Urinary bladder (tissue), 4 donors: ENCODE measurements at places on chromosomes 2 and 18.

DNA sequence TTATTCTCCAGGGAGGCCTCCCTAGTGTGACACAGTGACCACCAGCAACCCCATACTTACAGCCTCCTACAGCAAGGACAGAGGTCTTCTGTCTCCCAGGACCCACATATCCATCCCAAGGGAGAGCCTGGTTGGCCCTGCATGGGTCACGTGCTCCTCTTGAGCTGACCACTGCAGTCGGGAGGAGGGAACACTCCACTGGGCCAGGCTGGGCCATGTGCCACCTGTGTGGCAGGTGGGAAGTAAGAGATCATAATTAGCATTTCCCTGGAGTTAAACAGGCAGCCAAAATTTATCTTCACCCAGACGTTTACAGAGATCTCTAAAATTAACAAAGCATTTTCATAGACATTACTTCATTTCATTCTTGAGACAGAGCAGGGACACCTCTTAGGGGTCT lies 33.4 kb upstream of the MLPH start:
- DNase-seq: no peak

GRCh38 chr2:111050701-111051376 lies 69.9 kb upstream of the BCL2L11 start:
- no peak for DNase-seq

DNA sequence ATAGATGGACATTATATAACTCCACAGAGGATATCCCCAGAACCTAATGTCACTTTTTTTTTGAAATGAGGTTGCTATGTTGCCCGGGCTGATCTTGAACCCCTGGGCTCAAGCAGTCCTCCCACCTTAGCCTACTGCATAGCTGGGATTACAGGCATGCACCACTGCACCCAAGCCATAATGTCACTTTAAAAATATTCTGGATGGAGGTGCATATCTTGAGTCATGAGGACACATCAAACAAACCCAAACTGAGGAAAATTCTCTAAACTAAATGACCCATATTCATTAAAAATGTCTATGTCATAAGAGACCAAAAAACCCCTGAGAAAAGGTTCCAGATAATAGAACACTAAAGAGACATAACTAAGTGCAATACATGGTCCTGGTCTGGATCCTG lies 36.3 kb downstream of the OSGEPL1 start:
- no peak for DNase-seq

- DNase-seq: no peak
These were observed 306.9 kb downstream of the PDE11A start for GRCh38 chr2:177765698-177766097.

DNA sequence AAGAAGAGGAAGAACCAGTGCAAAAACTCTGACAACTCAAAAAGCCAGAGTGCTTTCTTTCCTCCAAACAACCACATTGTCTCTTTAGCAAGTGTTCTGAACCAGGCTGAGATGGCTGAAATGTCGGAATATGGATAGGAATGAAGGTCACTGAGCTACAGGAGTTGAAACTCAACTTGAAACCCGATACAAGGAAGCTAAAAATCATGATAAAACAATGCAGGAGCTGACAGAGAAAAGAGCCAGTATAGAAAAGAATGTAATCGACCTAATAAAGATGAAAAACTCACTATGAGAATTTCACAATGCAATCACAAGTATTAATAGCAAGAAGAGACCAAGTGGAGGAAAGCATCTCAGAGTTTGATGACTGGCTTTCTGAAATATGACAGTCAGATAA lies 15.0 kb upstream of the EIF2AK3 start:
- DNase-seq: no peak

- DNase-seq: no peak
These were observed 24.1 kb downstream of the ADNP2 start for GRCh38 chr18:80133124-80133523.

- no peak for DNase-seq
These were observed 110.0 kb downstream of the OSBPL6 start for GRCh38 chr2:178304333-178304732.

DNA sequence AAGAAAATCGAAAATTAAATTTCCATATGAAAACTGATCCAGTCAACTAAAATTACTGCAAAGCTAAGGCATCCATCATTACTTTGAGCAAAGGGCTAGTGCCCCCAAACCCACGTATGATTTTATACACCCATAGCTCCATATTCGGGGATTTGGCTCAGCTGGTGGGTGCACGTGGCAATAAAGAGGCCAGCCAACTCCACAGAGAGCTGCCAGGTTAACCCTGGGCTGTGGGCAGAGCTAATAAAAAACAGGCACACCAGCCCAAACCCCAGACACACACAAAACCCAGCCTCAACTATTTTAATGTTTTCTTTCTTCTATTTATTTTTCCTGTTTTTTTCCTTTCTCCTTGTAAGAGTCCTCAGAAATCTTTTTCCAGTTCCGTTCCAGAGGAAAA lies 151.3 kb upstream of the SOX11 start:
- no peak for DNase-seq

DNA sequence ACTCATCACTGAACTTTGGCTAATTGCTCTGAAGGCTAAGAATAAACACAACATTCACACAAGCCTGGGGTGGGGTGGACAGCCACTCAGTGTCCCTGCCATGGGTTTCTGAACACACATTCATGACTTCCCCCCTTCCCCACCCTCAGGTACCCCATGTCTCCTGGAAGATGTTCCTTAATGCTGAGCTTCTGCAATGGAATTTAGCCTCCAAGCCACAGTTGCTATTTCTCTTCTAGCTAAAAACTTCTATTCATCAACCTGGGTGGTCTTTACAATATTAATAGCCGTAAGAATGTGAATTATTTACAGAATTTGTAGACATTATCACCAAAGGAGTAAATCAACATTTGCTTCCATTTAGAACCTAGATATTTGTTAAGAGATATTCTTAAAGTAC lies 175.1 kb downstream of the ACKR3 start:
- no peak for DNase-seq

GRCh38 chr18:68439642-68440041 lies 275.3 kb downstream of the TMX3 start:
- peak; percentile 25 for DNase-seq

DNA sequence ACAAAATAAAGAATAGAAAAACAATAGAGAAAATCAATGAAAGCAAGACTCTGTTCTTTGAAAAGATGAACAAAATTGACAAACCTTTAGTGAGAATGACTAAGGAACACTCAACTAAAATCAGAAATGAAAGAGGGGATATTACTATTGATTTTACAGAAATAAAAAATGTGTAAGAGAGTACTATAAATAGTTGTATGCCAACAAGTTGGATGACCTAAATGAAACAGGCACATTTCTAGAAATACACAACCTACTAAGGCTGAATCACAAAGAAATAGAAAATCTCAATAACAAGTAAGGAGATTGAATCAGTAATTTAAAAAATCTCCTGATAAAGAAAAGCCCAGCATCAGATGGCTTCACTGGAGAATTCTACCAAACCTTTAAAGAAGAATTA lies 18.4 kb upstream of the MALL start:
- DNase-seq: no peak

GRCh38 chr18:3305354-3305762 lies 43.4 kb downstream of the MYL12B start:
- DNase-seq: no peak

GRCh38 chr2:237392186-237392585 lies 21.8 kb downstream of the COL6A3 start:
- DNase-seq: no peak

GRCh38 chr2:239716536-239717318 lies 308.4 kb downstream of the NDUFA10 start:
- DNase-seq: peak; percentile 13

DNA sequence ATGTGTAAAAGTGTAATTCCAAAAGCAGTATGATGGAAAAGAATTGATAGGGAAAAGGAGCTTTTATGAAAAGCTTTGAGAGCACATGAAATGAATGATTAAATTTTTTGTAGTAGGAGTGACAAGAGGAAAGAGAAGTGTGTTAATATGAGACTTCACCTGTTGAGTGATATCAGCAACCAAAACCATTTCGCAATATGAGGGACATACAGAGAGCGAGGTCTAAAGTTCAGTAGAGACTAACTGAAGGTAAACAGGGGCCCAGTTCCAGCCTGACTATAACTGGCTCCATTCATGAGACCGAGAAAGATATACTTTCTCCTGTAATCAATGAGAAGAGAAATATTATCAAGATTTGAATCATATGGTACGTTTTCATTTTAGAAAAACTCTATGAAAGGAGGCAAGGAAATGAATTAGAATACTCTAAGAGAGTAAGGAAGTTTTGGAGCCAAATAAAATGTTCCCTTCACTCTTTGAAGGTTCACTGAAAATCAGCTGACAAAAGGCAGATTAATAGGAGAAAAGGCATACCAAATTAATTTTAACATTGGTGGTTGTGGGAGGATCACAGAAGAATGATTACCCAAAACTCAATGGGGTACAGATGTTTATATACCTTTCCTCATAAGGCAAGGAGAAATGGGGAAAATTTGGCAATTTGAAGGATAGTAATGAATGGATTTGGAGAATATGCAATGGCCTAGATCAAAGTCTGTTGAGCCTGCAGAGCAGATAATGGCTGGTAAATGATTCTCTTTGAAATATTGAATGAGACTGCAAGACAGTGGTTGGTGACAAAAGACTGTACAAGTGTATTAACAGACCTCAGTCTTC lies 932.2 kb downstream of the TDRD15 start:
- DNase-seq: no peak

- no peak for DNase-seq
These were observed 16.9 kb downstream of the HS1BP3 start for GRCh38 chr2:20633794-20634506.

DNA sequence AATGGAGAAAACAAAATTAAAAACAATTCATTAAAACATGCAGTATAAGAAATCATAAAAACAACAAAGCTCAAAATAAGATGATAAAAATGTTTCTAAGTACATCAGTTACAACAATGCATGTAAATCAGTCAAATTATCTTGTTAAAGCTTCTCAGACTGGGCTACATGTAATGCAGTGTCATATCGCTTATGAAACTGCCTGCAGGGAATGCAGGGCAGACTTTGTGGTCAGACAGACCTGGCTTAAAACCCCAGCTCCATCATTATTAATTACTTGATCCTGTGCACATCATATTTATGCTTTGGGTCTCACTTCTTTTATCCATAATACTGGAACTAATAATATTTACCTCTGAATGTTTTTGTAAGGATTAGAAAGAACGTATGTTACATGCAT lies 74.6 kb downstream of the PID1 start:
- DNase-seq: no peak

DNA sequence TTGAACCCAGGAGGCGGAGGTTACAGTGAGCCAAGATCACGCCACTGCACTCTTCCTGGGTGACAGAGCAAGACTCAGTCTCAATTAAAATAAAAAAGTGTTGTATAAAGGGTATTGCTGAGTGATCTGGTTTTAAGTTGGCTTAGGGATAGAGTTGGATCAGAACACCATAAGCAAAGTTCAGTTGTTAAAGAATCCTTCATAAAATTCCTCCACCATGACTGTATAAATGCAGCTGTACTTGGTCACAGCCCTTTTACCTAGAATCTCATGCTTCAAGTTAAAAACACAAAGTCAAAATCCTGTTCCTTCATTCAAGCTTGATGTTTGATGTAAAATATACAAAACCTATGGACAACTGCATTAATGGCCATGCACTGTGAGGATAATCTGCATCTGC lies 33.4 kb upstream of the PNO1 start:
- DNase-seq: no peak

DNA sequence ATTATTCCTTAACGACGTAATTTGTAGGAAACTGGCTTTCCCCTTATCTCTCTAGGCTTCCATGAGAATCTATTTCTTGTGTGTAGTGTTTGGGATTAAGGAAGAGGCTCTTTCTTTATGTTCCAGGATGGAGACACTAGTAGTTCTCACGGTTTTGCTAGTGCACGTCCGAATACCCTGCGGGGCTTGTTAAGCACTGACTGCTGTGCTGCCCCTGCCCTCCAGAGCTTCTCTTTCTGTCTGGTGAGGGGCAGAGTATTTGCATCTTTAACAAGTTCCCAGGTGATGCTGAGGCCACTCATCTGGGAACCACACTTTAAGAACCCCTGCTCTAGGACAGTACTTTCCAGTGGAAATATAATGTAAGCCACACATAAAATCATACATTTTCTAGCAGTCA lies 76.4 kb downstream of the SPATS2L start:
- no peak for DNase-seq

DNA sequence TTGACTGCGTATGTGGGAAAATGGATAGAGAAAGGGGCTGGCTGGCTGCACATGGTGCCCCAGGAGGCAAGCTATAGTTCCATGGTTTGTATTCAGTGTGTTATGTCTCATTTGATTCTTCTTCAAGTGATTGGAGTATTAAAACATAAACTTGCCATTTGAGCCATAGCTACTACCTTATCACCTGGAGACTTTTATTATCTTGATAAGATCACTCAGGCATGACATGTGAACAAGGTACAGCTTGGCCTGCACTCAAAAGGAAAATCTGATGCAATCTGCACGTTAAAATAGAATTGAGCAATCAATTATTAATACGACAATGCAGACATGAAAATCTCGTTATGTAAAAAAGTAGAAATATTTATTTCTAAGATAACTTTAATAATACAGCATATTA lies 116.9 kb downstream of the RND3 start:
- DNase-seq: no peak

DNA sequence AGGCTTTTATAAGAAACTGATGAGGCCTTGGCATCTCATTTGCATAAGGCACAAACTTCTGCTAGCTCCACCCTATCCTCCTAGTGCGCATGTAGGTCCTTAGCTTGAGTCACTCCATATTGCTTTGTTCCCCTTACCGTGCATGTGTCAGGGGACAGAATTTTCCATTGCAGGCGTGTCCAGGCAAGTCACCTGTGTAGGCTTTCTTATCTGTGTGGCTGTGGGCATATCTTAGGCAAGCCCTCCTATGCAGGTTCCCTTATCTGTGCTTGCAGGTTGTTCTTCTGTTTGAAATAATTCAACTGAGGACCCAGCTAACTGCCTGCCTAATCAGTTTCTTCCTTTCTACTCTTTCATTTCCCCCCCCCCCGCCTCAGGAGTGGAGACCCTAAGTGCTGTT lies 63.3 kb upstream of the CDCA7 start:
- no peak for DNase-seq

GRCh38 chr18:7601246-7601615 lies 34.1 kb downstream of the PTPRM start:
- DNase-seq: no peak

GRCh38 chr2:237234268-237234667 lies 148.6 kb downstream of the COPS8 start:
- DNase-seq: no peak

DNA sequence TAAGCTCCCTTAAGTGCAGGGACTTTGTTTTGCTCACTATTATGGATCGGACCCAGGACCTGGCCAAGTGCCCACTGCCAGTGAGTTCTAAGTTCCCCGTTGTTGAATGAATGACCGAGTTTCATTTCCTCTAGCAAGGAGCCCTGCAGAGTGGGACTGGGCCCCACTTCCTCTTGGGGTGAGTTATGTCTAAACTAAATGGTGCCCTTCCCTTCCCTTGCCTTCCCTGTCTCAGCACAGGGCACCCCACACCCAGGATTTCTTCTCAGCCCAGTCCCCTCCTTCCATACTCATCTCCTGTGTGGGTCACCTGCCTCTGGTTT lies 195.3 kb upstream of the HS6ST1 start:
- no peak for DNase-seq

DNA sequence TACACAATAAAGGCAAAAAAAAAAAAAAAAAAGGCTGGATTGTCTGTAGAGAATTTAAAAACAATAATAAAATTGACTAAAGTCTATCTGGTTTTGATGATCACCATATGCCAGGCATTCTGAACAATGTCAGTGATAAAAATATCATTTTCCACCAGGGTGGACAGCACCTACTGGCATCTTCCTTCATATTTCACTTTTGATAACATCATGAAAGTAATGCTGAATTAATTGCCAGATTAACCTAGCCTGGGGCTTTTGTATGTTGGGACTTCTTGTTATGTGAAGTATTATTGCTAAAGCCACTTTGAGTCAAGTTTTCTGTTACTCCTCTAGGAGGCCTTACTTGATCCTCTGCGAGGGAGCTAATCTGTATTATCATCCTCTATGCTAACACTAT lies 73.8 kb upstream of the FAM98A start:
- DNase-seq: no peak
